ENCODE measurements at places on chromosomes 16 and 17.

GRCh38 chr16:4640572-4641305, 16.1 kb downstream of the MGRN1 start:
- DNase-seq, result no peak

GRCh38 chr16:23557779-23558702, 514 bp downstream of the UBFD1 start:
- DNase-seq, result no peak

DNA sequence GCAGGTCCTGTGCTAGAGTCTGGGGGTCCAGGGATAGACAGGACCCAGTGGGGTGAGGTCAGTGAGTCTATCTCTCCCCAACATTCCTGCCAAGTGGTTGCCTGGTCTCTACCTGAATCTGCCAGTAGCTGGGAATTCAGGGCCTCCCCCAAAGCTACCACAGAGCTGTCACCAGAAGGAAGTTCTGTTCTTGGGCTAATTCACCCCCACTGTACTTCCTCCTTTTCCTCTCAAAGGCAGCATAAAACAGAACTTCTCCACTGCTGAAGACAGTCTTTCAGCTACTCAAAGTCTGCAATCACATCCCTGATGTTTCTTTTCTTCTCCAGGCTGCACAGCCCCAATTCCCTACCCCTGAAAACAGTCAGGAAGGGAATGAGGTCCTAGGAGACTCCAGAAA, 8.7 kb downstream of the CAMTA2 start:
- no peak for DNase-seq

GRCh38 chr17:5706577-5707210, 122.4 kb upstream of the NLRP1 start:
- peak; percentile 31 for DNase-seq

GRCh38 chr16:86505185-86505898, 5.0 kb upstream of the FOXF1 start:
- DNase-seq, result no peak

DNA sequence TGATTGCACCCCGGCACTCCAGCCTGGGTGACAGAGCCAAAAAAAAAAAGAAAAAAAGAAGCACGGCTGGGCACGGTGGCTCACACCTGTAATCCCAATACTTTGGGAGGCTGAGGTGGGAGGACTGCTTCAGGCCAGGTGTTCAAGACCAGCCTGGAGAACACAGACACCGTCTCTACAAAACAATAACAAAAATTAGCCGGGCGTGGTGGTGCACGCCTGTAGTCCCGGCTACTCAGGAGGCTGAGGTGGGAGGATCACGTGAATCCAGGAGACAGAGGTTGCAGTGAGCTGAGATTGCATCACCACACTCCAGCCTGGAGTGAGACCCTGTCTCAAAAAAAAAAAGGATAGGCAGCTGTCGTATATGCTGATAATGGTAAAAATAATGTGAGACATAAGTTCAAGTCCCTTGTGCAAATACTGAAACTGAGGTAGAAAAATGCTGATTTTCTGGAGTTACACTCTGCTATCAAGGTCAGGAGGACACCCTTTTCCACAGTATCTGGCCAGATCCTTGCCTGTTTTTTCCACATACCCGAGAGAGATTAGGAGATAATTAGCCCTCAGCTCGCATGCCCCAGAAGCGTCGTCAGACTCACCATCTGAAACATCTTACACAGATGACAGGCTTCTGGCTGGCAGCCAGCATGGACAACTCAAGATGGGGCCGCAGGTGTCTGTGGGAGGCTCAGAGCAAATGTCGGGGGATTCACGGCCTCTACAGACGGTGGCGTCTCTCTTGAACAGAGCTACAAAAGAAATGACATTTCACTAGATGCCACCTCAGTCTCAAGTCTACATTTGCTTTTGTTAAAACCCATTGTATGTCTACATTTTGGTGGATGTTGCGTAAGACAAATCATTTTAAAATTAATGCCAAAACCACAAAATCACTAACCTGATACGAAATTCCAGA, 36.8 kb downstream of the WDR45B start:
- no peak for DNase-seq

DNA sequence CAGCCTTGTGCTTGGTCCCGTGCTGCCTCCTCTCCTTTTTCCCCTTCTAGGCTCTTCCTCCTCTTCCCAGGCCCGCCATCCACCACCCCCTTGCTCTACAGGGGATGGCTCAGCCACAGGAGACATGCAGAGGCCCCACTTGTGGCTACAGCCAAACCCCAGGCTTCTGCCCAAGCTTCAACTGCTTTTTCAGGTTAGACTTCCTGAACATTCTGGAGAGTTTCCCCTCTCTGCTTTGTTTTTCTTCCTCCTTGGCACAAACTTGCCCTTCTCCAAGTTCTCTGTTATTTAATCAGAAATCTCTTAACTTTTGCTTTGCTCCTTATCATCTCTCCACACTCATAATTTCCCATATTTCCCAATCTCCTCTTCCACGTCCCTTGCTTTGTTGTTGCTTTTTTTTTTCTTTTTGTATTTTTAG, 18.3 kb upstream of the HAS3 start:
- DNase-seq, result no peak

GRCh38 chr16:20850981-20851380, 44.7 kb downstream of the REXO5 start:
- DNase-seq, result no peak

DNA sequence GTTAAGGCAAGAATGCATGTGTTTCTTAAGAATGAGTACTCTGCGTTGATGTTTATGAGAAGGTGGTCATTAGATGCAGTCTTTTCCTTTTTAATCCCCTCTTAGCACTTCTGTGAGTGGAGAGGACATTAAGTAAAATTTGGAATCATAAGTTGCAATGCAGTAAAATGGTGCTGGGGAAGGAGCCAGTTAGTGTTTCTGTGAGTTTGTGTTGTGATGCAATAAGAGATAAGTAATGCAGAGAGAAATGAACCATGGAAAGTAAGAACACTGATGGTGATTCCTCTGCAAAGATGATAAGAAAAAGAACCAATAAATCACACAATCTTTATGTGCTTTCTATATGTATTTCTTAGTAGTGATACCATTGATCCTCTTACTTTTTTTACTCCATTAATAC, 20.0 kb downstream of the ABHD15 start:
- DNase-seq, result no peak

- DNase-seq, result peak; percentile 26
Measured at GRCh38 chr16:72241930-72242329, 70.0 kb upstream of the PMFBP1 start.

DNA sequence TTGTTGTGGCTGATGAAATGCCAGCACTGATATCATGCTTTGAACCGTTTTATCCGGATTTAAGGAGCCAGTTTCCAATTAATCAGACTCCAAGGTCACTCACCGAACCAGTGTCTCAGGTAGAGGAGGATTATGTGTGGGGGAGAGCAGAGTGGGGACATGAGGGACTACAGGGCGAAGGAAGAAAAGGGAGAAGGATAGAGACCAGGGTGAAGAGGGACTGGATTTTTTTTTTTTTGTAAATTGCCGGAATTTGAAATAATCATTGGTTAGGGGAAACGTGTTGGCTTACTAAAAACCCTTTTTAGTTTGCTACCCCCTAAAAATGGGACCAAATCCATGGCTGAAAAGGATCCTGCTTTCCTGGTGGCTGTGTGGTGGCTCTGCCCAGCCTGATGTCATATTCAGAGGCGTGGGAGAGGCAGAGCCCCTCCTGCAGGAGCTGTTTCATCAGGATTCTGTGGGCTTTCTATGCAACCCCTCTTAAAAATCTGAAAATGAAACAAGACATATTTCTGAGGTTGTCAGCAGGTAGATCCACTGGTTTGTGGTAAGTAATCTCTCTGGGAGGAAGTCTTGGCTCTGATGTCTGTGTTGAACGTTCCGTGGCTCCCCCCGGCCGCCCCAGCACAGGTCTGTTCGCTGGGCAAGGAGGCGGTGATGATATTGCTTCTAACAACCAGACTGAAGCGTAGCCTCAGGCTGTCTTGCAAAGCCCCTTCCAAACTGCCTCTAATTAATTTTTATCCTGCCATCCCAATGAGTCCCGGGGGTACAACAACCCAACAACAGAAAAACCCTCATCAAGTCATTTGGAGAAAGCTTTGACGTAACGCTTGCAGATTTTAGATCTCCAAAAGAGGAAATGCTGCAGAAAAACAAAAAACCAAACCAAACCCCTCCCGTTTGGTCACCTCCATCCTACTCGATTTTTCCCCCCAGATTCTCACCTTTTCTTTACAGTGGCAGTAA, 143.0 kb upstream of the ZFHX3 start:
- no peak for DNase-seq

GRCh38 chr17:50026837-50027171, 29.1 kb upstream of the ITGA3 start:
- peak; percentile 62 for DNase-seq

DNA sequence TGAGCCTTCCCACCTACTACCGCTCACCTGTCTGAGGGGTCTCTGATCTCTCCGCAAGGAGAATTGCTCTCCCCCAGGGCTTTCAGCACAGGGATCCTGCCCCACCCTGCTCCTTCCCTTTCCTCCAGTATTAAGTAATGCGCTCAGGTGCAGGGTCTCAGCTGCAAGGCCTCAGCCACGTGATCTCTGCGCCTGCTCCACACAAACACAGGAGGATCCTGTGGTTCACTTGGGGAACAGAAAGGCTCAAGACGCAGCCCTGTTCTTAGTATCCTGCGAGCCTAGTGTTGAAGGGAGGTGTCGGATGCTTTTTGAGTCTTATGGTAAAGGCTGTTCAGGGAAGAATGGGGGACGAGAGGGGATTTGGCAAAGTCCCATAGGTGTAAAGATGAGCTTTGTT, 41.6 kb upstream of the GCSH start:
- DNase-seq, result no peak

GRCh38 chr16:88936556-88937205, 40.3 kb downstream of the CBFA2T3 start:
- DNase-seq, result no peak

GRCh38 chr16:69171325-69172084, 15.5 kb upstream of the SNTB2 start:
- no peak for DNase-seq

- no peak for DNase-seq
Measured at GRCh38 chr17:14474591-14474990, 173.7 kb downstream of the HS3ST3B1 start.

DNA sequence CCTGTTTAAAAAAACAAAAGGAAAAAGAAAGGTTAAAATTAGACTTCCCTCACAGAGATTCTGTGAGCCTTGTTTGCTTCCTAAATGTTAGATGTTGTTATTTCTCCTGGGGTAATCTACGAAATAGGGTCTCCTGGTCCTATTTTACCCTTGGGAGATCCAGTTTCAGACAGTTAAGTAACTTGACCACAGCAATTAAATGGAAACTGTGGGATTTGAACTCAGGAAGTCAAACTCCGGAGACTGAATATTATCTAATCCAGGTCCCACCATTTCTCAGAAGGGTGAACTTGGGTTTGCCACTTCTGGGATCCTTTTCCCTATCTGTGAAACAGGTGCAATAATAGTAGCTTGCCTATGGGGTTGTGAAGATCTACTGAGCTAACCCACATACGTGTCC, 6.4 kb upstream of the TMC5 start:
- no peak for DNase-seq

DNA sequence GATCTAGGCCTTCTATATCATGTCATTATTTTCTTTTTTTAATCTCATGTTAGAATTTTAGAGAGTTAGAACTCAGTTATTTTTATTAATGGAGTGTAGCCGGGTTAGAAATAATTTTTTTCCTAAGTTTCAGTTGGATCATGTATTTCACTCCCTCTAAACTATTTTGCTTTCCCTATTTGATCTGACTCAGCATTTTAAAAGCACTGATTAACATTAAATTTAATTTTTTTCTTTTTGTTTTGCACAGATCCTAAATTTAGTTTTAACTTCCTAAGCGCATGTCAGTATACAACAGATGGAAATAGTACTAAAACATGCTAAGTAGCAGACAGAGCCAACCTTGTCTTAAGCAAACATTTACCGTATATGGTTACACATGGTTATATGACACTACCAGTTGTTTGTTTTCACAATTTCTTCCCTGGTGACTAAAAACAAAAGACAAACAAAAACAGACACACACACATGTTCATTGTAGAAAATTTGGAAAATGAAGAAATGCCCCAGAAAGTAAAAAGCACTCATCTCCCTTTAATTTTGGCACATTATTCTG, 33.6 kb upstream of the RAB11FIP4 start:
- no peak for DNase-seq

DNA sequence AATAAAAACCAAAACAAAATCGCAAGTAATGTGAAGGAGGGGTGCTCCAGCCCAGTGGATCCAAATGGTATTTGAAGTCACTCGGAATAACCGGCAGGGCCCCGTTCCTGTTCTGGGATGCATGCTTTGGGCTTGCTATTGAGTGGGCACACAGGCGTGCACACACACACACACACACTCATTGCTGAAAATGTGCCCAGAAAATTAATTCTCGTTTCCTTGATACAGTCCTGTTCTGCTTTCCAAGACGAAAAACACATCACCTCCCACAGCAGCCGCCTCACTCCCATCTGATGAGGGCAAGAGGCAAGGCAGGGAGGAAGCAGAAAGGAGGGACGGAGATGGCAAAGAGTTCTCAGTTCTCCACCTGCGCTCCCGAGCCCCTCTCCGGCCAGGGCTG, 62.2 kb upstream of the SDK2 start:
- DNase-seq, result no peak

DNA sequence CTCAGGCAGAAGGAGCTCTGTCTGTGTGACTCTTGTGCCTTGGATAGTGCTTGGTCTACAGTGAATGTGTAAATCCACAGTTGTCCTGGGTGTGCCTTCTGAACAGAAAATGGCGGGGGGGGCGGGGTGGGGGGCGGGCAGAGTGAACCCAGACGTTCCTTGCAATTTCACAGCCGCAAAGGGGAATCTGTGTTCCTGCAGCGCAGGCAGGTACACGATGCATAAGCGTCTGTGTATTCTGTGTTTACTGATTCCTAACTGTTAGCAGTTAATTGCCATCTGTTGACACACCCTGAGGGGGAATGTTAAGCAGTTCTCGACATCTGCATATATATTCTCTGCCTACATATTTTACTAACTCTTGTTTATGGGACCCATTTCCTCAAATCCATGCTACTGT, 123.5 kb upstream of the ZFHX3 start:
- no peak for DNase-seq
